ENCODE measurements at places on chromosomes 12 and 14. TPM values are rescaled to one million over a fixed set of nuclear protein-coding genes. Genes with fewer than 3 reads are reported as not detected.

DNA sequence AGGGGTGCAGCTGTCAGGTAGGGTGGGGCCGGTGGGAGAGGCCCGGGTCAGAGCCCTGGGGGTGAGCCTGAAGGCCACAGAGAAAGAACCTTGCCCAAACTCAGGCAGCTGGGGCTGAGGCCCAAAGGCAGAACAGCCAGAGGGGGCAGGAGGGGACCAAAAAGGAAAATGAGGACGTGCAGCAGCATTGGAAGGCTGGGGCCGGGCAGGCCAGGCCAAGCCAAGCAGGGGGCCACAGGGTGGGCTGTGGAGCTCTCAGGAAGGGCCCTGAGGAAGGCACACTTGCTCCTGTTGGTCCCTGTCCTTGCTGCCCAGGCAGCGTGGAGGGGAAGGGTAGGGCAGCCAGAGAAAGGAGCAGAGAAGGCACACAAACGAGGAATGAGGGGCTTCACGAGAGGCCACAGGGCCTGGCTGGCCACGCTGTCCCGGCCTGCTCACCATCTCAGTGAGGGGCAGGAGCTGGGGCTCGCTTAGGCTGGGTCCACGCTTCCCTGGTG lies 10.5 kb downstream of the MMP14 start:
- DNase-seq, result no peak
- H3K36me3 ChIP-seq, result peaks cover 52% of the 10 kb centered on the region
- H3K4me3 ChIP-seq, result peak overlapping the region; percentile 6
- H3K4me1 ChIP-seq, result peaks cover 89% of the 10 kb centered on the region
- peak overlapping the region; percentile 87 for H3K27ac ChIP-seq
- no peaks in the 10 kb centered on the region for H3K27me3 ChIP-seq

AKAP3 gene
- 1.4 TPM for total RNA-seq

KRT85 gene
- 4.2 TPM for total RNA-seq

SIX1 gene
- not detected for total RNA-seq

PAPLN gene
- 15.9 TPM for total RNA-seq

Measured in suprapubic skin (tissue), 4 donors.